ENCODE measurements at places on chromosomes 3 and 15.

GRCh38 chr3:25259871-25260270 lies 168.2 kb upstream of the RARB start:
- DNase-seq, result no peak

- no peak for DNase-seq
Measured at GRCh38 chr3:134910026-134910425, 115.0 kb downstream of the EPHB1 start.

DNA sequence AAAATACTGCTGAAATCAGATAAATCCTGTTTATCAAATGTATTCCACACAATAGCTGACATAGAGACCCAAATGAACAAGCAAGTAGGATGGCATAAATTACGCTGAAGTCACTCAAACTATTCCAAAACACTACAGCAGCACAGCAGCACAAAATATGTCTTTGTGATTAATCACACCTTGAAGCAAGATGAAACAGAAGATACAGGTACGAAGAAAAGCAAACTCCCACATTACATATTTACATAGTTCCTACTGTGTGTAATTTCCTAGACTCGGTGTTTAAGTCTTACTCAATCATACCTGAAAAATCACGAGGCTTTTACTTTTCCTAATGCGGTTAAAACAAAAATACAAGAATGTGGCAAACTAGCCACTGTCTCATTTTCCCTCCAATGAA lies 38.3 kb downstream of the CHSY1 start:
- no peak for DNase-seq

GRCh38 chr15:76185716-76186115 lies 125.6 kb downstream of the ETFA start:
- DNase-seq, result no peak

DNA sequence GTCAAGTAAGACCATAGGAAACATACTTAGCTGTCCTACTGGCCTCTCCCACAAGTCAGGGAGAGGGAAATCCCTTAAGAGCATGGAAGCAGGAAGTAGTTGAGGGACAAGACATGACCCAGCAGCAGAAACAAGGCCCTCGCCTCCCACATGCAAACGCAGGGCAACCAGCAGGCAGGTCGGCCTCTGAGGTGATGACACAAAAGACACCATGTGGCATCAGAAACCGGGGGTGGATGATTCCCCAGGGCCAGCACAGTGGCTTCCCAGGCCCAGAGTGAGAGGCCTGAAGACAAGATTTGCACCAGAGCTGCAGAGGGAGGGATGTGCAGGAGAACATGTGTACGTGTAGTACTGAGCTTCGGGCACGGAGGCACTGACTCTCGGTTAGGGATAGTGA lies 26.3 kb downstream of the PXYLP1 start:
- DNase-seq, result no peak

GRCh38 chr3:87488765-87489164 lies 212.4 kb upstream of the POU1F1 start:
- DNase-seq, result no peak

All from activated T-helper 1 cell treated with anti-CD3 and anti-CD28 coated beads, Interleukin-2, amount 50 U/mL, for 16 hours (primary cell).